ENCODE measurements at places on chromosomes 13 and 19.

- DNase-seq, result no peak
These were observed 13.1 kb downstream of the TNFSF9 start for GRCh38 chr19:6543866-6544347.

GRCh38 chr13:21676611-21677021 is 5.7 kb downstream of the FGF9 start:
- DNase-seq, result no peak

DNA sequence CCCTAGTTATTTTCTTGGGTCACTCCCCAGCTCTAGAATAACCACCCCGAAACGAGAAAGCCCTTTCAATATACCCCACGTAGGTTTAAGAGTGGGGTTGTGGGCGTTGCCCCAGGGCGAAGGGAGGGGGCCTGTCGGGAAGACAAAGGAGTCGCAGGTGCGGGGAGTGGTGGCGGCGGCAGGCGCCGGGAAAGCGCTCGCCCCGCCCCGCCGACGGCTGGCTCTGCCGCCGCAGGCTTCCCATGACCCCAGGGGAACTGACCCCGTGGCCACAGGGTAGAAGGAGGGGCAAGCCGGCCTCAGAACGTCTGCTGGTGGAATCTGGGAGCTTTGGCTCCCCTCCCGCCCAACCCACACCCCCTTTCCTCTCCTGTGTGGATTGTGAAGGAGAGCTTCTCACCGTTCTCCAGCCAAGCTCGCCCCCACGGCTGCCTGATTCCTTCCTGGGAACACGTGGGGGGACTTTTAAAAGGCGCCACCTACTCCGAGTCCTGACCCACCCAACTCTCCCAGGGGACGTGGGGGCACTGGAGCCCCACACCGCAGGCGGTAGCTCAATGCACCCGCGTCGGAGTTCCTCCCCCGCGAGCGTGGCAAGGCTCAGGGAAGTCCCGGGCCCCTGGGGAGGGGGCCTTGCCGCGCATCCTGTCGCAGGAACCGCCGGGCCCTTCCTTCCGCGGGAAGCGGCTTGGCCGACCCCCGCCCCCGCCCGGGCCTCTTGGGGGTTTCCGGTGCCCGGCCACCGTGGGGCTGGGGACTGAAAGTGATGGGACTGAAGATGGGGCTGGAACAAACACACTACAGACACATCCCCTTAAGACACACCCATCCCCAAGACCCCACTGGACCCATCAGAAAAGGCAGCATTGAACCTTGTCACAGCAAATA is 5.5 kb downstream of the IER2 start:
- DNase-seq, result peak; percentile 49

DNA sequence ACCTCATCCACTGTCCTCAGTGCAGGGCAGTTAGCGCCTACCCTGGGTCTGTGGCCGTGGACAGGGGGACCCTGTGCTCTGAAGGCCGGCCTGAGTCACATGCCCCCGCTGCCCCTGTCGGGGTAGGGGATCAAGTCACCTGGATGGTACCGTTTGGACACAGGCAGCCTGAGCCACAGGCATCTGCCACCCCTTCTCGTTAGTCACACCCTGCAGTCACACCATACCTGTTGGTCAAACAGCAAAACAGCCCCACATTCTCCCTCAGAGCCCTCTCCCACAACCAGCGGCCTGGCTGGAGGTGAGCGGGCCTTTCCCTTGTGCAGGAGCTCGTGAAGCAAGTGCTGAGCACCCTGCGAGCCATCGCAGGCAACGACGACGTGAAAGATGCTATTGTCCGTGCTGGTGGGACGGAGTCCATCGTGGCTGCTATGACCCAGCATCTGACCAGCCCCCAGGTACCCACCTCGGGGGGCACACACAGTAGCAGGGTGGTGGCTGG is 8.8 kb upstream of the SLC25A42 start:
- no peak for DNase-seq
